COR-L47 (cell line): ENCODE measurements at places on chromosomes 6 and 20.

DNA sequence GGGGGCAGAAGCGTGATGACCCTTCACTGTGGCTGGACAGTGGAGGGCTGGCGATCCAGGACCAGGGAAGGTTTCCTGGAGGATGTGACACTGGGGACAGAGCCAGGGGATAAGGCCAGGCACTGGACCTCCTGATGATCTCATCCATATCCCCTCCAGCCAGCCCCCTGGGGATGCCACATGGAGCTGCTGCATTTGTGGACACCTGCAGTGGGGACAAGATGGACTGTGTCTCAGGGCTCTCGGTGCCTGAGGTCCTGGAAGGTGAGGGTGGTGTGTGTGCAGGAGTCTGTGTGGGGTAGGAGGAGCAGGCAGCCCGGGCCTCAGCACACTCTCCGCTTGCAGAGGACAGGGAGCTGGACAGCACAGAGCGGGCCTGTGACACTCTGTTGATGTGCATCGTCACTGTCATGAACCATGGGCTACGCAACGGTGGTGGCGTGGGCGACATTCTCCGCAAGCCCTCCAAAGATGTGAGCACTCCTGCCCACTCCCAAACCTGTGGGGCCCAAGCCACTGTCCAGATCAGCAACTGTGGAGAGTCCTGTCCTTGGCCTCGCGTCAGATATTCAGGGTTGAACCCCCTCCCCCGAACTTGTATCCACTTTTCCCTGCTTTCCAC lies 19.9 kb downstream of the UQCC2 start:
- DNase-seq: no peak

- DNase-seq: no peak
Measured at GRCh38 chr6:69704916-69705315, 91.9 kb downstream of the LMBRD1 start.

- DNase-seq: no peak
Measured at GRCh38 chr6:150346346-150346745, 22.5 kb upstream of the IYD start.

DNA sequence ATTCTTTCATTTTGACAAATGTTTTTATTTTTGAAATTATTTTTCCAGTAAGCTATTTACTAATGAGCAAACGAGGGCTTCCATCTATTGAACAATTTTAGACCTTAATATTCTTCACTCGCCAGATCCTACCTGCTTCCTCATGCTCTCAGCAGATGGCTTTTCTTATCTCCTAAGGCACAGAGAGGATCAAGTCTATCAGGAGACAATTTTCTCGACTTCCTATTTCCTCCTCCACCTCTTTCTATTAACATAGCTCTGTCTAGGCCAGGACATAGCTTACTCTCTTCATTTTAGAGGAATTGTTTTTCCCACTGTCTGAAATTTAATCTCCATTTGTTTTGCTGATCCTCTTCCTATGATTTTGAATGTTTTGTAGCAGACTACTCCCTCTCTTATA lies 87.0 kb upstream of the MAN1A1 start:
- no peak for DNase-seq

DNA sequence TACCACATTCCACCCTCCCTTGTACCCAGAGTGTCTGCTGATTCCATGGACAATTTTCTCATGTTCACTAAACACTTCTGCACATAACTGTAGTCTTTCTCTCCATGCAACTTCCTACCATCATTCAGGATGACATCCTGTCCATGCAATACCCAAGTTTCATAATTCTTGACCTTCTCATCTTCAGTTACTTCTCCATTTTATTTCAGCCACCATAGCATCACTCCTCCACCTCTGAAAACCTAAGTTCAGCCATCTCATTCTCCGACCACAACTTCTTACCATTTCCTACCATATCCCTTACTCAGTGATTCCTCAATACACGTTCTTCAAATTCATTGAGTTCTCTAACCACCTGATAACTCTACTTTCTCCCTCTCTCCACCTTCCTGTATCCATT lies 216.5 kb upstream of the TENT5A start:
- DNase-seq: no peak

DNA sequence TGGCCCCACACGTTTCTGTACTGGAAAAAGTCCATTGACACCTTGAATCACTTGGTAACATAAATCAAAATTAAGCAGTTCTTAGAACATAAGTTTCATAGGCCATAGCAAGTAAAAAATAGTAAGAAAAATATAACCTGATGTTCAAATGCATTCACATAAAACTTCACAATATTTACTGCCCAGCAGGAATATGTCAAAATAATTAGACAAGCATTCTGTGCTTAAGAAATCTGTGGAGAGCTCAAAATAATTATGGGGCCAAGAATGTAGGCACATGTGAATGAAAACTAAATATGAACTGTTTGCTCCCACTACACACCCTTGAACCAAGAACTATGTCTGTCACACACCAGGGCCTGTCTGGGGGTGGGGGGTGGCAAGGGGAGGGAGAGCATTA lies 70.8 kb downstream of the IPCEF1 start:
- DNase-seq: no peak

- DNase-seq: no peak
Measured at GRCh38 chr6:122140031-122140430, 259.4 kb upstream of the HSF2 start.

- DNase-seq: no peak
Measured at GRCh38 chr6:105824732-105825131, 261.4 kb upstream of the PRDM1 start.
